ENCODE measurements at places on chromosomes 13 and 19. TPM values are rescaled to one million over a fixed set of nuclear protein-coding genes. Genes with fewer than 3 reads are reported as not detected.

DNA sequence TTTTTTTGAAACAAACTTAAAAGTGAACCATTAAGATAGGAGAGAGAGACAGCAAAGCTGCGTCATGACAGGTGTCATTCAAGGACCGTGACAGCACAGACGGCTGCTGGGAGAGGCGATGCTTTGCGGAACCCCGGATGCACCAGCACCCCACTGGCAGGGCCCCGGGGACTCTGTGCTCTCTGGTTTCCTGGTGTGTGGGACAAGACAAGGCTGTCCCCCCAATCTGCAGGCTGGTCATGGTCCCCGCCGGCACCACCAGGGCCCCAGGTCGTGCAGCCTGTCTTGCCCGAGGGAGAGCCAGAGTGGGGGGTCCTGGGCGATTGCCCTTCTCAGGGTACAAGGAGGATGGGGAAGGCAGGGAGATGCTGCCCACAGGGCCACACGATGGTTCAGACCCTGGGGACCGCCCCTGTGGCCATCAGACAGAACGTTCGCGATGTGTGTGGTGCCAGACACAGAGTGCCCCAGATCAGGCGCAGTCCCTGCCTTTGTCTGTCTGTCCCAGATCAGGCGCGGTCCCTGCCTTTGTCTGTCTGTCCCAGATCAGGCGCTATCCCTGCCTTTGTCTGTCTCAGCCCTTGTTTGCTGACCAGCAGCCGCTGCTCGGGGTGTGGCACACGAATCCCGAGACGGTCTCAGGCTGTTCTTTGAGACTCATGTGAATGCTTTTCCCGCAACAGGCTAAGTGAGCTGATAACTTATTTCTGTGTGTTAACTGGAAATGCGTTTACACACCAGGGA, 36.1 kb downstream of the ADPRHL1 start:
- DNase-seq: no peak

DNA sequence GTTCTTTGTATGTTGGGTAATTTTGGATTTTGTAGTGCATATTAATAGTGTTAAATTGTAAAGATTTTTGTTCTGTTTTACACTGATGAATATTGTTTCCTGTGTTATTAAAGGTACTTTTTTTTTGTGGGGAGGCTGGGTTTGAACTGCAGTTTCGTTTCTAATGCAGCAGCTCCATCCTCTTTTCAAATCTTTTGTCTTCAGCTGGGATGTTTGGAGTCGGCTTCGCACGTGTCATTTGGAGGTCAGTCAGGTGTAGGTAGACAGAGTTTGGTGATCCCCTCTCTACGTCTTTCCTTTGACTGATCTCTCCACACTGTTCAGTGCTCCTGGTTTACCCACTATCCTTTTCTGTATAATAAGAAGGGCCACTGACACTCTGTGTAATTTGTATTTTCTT, 30.3 kb downstream of the TDRD3 start:
- DNase-seq: peak; percentile 40

GRCh38 chr13:25204863-25205262, 32.8 kb upstream of the AMER2 start:
- no peak for DNase-seq

DNA sequence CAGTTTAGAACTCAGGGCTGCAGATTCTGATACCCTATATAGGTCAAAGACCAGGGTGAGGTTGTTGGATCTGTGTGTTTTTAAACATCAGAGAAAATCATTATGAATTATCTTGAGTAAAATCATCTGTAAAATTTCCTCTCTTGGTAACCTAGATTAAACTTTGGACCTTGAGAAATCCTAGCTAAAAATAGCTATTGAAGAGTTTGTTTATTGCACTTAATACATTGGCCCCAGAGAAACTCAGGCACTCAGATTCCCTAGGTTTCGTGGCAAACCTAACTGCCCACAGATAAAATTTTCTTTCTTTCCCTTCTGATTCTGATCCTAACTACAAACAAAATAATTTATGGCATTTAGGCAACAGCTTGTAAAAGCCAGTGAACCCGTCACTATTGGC, 102.3 kb downstream of the GPC6 start:
- no peak for DNase-seq

DNA sequence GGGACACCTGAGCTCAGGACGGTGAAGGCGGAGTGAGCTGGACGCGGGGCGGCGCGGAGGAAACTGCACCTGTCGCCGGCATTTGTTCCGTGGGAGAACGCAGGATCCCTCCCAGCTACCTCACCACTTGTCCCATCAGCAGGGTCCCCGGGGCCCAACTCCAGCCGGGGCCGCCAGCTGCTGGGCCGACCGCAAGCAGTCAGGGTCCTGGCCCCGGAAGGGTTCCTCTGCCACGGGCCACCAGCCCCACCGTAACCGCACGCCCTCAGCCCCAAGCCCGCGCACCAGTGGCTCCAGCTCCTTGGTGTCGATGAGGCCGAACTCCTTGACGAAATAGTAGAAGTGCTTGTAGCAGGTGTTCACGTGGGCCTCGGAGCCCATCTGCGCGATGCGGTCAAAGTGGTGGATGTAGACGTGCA, 19.6 kb downstream of the MOB3A start:
- no peak for DNase-seq

GRCh38 chr19:54151362-54152035, 8.0 kb downstream of the LENG1 start:
- DNase-seq: no peak

GRCh38 chr19:58054901-58055874, 3.9 kb upstream of the ZNF135 start:
- DNase-seq: no peak

SLC10A2 gene
- not detected for total RNA-seq

ZNF600 gene
- total RNA-seq: 28.8 TPM

C19orf67 gene
- 0.35 TPM for total RNA-seq

KCNN4 gene
- total RNA-seq: 7.1 TPM

Data from natural killer cell (primary cell).